H9 (cell line): ENCODE measurements at places on chromosomes 1 and 21. TPM values are rescaled to one million over a fixed set of nuclear protein-coding genes. Genes with fewer than 3 reads are reported as not detected.

RRP1 gene
- 73.3 and 76.7 TPM in 2 replicates for total RNA-seq

GRCh38 chr1:54273092-54273794, 73.3 kb downstream of the MRPL37 start:
- peak overlapping the region; percentile 35; the same call in 1 of the 3 replicates for H3K4me3 ChIP-seq
- H3K27me3 ChIP-seq: no peaks in the 10 kb centered on the region
- H3K27ac ChIP-seq: no peak overlapping the region

DNA sequence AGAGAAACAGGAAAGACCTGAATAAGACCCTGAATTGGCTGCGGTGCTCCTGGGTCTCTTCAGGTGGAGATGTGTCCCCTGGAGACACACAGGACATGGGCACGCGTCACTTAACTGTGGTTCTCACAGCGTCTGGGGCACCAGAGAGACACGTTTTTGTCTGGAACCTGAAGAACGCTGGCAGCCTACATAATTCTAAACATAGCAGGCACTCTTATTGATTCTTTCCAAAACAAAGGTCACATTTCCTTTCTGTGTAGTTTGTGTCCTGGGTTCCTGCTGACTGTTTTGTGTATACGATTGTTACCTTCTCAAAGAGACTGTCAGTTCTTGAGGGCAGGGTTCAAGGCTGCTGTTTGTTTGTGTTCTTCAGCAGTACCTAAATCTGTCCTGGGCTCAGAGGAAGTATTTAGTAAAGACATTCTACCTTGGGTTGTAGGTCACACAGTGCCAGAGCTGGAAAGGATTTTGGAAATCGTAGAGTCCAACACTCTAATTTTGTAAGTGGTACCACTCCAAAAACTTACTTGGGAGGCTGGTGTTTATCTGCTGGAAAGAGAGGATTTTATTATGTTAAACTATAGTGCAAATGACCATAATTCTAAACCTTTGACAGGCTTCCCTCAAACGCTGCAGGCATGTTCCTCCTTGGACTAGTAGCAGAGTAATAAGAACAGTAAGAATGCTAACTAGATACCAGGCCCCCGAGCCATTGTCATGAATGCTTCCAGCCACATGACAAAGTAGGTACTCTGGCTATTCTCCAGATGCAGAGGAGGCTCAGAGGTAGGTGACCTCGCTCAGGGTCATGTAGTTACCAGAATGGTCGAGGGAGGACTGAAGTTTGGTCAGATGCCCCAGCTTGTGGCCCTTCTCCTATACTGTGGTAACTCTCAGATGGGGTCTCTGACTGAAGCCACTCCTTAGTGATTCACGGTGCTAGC, 164.3 kb downstream of the DHRS3 start:
- 0 out of 2 replicates have a peak, but pooled peaks cover 4% of the 10 kb centered on the region for H3K36me3 ChIP-seq
- H3K27me3 ChIP-seq: no peaks in the 10 kb centered on the region
- no peak overlapping the region for H3K27ac ChIP-seq
- no peak overlapping the region for H3K4me3 ChIP-seq

DNA sequence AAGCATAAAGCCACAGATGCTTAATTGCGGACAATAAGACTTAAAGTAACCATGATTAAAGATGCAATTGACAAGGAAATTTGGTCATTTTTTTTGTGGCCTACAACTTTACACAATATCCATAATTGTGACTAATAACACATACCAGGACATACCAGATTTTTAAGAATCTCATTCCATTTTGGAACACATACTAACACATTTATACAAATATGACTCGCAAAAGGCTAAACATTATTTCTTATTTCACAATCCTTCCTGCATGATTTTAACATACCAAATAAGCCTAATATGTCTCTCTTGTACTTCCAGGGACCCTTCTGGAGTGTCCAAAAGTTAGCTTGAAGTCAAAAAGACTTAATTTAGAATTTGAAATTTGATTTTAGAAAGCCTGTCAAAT, 48.8 kb downstream of the DR1 start:
- peaks cover 8% of the 10 kb centered on the region for H3K36me3 ChIP-seq
- H3K27ac ChIP-seq: no peak overlapping the region
- no peak overlapping the region for H3K4me3 ChIP-seq
- H3K27me3 ChIP-seq: no peaks in the 10 kb centered on the region

DNA sequence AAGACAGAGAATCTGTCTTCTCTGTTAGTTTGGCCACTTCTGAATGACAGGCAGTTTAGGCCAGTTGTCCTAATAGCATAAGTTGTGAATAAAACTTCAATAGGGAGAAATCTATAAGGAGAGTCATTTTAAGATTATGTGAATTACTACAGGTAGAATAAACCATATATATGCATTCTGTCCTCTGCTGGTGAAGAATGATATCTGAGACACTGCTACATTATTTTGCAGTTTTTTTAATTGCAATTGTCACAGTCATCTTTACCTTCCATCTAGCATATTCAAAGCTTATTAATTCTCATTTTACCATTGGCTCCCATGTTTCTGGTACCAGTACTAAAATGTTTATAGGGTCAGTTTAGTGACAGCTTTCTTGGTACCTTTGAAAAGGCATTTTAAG, 519.6 kb upstream of the DEPDC1 start:
- DNase-seq: no peak
- no peak overlapping the region for H3K4me3 ChIP-seq
- no peak overlapping the region for H3K27ac ChIP-seq
- no peaks in the 10 kb centered on the region for H3K27me3 ChIP-seq

DNA sequence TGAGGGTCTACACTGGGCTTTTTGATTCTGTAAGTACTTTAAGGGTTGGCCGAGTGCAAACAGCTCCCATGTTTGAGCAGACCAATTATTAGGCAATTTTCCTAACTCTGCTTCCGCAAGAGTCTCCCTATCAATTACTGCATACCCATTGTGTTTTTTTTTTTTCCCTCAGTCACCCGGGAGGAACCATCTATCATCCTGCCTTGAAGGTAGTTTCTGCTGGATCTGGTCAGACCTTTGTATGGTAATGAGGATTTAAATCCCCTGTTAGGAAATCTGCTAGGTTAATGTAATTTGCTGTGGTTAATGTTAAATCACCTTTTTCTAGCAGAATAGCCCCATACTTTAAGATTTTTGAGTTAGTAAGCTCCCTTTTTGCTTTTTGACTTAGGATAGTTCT, 40.8 kb upstream of the WARS2 start:
- H3K4me1 ChIP-seq: no peaks in the 10 kb centered on the region
- no peak for DNase-seq
- peaks cover 24% of the 10 kb centered on the region for H3K36me3 ChIP-seq
- no peaks in the 10 kb centered on the region for H3K27me3 ChIP-seq
- H3K4me3 ChIP-seq: no peak overlapping the region

- no peaks in the 10 kb centered on the region for H3K36me3 ChIP-seq
- H3K27me3 ChIP-seq: no peaks in the 10 kb centered on the region
- no peak overlapping the region for H3K27ac ChIP-seq
- DNase-seq: peak; percentile 46
- H3K4me3 ChIP-seq: 0 out of 3 replicates have a peak overlapping the region, but pooled peaks have one; percentile 2
These were observed 11.2 kb downstream of the TNFRSF1B start for GRCh38 chr1:12177999-12178441.

- peaks cover 87% of the 10 kb centered on the region for H3K36me3 ChIP-seq
- no peak overlapping the region for H3K4me3 ChIP-seq
- no peak for DNase-seq
- H3K27me3 ChIP-seq: no peaks in the 10 kb centered on the region
These were observed 50.7 kb downstream of the LRIG2 start for GRCh38 chr1:113123737-113124136.

OLFML3 gene
- 171 and 176 TPM in 2 replicates for total RNA-seq
